Uterus (tissue), 4 donors: ENCODE measurements at places on chromosomes 7 and 10.

DNA sequence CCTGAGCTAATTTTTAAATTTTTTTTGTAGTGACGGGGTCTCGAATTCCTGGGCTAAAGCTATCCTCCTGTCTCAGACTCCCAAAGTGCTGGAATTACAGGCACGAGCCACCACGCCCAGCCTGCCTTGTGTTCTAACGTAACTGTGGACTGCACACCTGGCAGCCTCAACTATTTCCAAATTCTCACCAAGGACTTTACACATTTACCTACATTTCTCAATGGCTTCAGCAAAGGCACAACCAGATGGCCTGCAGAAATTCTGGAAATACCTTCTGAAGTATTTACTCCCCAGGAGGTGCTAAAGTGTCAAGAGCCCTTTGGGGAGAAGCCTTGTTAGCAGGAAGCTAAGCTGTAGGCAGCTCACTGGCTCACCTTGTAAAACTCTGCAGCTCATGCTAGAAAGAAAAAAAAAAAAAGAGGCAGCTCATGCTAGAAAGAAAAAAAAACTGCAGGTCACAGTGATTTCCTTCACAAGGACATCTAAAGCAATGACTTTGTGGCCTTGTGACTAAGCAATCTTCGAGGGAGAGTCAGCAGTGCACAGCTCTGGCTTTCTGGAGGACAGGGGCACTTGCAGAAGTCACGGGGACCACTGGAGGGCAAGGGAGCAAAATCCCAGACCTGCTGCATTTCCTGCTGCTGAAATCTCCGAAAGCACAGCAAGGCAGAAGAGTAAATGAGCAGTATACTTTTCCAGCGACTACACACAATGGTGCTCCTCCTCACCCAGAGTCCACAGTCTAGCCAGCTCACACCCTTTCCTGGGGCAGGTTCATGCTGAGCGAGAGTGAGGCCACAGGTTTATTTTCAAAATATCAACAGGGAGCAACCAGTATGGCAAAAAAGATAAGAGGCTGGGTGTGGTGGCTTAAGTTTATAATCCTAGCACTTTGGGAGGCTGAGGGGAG is 40.4 kb downstream of the BAIAP2L1 start:
- no peak for DNase-seq

DNA sequence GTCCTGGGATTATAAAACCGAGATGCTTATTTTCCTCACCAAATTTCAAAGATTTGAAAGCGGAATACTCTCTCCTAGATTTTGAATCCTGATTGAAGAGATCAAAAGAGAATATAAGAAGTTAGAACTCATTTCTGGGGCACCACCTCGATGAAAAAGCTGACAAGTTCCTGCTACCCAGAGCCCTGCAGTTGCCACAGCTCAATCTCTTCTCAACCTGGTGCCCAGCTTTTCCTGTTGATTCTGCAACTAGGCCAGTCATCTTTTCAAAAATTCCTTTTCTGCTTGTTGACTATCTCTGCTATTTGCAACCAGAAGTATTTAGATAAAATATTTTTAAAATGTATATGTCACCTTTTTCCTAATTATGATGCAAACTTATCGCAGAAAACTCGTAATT is 45.0 kb downstream of the MTPN start:
- no peak for DNase-seq

- no peak for DNase-seq
Measured at GRCh38 chr10:85789125-85789524, 577.5 kb downstream of the GRID1 start.

DNA sequence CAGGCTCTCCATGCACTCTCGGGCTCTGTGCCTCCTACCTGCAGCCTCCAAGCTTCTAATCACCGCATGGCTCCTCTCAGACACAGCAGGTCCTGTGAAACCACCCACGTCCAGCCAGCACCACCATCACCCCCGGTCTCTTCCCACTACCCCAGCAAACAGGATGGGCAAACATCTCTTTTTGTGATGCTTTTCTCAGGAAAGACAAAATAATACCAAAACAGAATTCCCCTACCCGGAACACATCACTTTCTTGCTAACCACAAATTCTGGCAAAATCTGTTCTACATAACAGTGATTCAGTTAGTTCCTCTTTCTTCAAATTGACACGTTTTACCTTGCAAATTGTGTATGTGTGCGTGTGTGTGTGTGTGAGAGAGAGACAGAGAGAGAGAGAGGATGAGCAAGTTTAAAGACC is 6.5 kb downstream of the SNX8 start:
- DNase-seq = no peak

- no peak for DNase-seq
Measured at GRCh38 chr7:106813705-106814305, 51.3 kb upstream of the PIK3CG start.
